ENCODE measurements at places on chromosomes 11 and 22.

DNA sequence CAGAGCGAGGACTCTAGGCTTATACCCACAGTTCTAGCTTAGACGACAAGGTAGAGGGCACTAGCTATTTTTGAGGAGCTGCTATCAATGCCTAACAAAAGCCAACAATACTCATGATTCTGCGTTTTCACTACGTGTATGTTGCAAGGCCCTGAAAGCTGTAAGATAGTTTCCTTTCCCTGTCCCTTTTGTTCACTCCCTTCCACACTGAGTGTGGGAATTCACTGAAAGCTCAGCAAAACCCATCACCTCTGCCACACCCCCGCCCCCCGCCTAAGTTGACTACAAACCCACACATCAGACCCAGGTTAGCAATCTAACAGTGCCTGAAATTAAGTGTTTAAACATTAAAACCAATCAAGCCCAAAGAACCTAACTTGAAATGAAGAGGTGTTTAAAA lies 6.2 kb upstream of the LDLRAD3 start:
- DNase-seq, result no peak

GRCh38 chr11:31582697-31583096 lies 73.1 kb downstream of the ELP4 start:
- DNase-seq, result no peak

DNA sequence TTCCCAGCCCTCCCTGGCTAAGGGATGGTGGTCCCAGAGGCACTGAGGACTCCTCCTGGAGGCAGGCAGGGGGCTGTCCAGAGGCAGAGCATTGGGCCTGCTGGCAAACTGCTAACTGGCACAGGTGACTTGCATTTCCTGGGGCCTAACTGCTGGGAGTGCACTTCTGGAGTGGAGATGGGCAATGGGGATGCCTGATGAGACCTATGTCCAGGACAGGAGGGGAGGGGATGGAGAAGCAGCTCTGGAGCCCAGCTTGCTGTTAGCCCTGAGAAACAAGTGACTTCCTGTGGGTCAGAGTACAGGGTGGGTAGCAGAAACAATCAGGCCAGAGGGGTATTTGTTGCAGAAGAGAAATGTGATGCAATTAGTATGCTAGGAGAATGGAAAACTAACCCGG lies 253.2 kb downstream of the ST3GAL4 start:
- no peak for DNase-seq

DNA sequence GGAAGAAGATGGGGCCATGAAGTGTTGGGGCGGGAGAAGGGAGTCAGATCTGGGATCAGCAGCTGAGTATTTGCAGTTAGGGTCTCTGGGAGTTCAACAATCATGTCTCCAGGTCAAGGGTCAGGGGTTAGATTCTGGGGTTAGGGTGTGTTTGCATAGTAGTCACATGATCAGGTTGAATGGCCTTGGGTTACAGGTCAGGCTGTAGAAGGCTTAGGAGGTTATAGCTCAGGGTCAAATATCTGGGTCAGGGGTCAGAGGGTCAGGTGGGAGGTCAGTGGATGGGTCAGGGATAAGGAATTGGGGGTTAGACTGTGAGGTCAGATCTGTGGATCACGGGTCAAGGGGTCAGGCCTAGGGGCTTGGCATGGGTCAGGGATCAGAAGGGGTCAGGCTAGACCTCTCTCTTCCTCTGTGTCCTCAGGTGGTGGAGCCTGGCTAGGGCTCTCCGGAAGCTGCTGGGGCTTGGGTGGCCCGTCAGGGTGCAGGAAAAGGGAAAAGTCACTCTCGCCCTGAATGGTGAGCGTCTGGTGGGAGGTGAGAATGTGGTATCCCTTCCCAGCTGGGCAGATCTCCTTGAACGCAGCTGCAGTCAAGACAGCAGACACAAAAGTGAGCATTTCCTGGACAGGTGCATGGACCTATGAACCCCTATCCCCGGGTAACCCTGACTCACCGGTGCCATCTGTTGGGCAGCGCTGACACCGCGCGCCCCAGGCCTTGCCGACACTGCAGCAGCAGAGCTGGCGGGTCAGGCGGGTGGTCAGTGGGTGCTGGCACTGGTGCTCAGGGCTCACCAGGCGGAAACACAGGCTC lies 6.4 kb downstream of the LTBP3 start:
- no peak for DNase-seq

DNA sequence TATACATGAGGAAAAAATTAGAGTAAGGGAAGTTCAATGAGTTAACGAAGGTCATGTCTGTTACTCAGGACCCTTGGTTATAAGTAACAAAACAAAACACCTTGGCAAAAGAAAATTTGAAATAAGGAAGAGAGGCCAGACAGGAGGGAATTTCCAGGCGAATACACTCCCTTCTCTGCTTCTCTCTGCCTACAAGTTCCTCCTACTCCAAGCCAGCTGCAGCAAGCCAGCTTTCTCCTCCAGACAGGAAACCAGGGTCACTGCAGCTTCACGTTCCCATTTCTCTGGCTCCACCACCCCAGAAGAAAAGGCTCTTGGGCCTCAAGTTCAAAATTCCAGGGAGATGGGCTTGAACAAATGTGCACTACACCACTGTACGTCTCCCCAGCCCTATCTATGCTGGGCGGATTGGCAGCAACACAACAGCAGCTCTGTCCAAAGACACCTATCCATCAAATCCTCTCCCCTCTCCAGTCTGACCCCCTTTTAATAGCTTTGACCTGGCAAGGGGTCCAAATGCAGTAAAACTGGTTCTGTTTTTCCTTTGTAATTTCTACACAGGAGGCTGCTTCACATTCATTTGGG lies 27.7 kb downstream of the SMCO4 start:
- no peak for DNase-seq

DNA sequence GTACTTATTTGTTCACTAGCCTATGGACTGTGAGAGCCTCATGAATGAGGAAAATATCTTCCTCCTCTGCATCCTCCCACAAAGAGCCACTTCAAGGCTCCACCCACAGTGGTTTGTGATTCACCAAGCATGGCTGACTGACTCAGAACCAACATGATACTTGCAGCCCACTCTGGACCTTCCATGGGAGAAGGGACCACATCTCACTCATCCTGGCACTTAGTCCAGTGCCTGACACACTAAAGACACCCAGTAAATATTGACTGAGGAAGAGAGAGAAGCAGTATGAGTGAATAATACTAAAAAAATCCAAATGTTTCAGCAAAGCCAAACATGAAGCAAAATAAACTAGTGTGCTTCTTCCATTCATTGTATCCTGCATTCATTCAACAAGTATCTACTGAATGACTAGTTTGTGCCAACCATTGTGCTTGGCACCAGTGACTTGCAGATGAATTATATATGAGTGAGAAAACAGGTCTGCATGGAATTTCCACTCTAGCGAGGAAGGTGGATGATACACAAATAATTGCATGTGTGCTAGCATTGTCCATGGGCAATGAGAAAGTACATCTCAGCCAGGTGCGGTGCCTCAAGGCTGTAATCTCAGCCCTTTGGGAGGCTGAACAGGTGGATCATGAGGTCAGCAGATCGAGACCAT lies 54.9 kb upstream of the BLID start:
- no peak for DNase-seq

GRCh38 chr11:103792981-103793468 lies 243.4 kb upstream of the DDI1 start:
- DNase-seq, result no peak

Measured in stimulated activated CD8-positive, alpha-beta memory T cell treated with anti-CD3 and anti-CD28 coated beads, Interleukin-4, amount 100 ng/mL, for 24 hours (primary cell).